ENCODE measurements at places on chromosomes 12 and 14.
A peak's percentile ranks its signal among the peaks of the same experiment; 100 is the strongest.

DNA sequence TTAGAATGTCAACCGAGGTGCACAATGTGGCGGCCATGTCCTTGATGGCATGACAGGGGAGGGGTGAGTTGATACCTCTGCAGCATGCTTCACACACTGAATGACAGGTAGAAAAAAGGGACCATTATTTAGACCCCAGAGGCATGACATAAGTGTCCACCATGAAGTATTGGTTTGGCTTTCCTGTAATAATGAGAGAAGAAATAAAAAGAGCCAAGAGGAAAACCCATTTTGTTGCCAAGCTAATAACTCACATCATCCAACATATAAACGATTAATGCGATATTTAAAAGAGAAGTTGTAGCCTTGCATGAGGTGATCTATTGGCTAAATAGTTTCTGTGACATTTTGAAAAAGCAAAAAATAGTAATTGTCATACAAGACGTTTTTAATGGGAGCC, 343.4 kb downstream of the LRIG3 start:
- H3K4me1 ChIP-seq, result no peaks in the 10 kb centered on the region
- no peak for DNase-seq
- no peak overlapping the region for H3K4me3 ChIP-seq
- H3K27ac ChIP-seq, result no peak overlapping the region
- H3K27me3 ChIP-seq, result no peaks in the 10 kb centered on the region

DNA sequence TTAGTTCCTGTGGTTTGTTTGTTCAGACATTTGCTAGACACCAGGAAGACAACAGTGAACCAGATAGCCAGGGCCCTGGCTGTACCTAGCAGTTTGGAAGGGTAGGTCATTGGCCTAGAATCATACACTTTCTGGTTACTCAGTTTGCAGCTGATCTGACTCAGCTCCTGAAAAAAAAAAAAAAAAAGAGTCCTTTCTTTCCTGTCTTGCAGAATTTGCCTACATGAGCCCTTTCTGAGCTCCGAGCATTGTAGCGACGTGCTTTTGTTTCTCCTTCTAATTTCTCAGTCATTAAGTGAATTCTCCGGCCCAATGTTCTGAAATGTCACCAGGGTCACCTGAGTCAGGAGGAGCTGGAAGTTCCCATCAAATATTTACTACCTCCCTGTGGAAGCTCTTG, 2.4 kb downstream of the CABP1 start:
- no peaks in the 10 kb centered on the region for H3K27me3 ChIP-seq
- no peak overlapping the region for H3K4me3 ChIP-seq
- no peaks in the 10 kb centered on the region for H3K36me3 ChIP-seq
- H3K4me1 ChIP-seq, result peaks cover 13% of the 10 kb centered on the region
- H3K27ac ChIP-seq, result no peak overlapping the region

DNA sequence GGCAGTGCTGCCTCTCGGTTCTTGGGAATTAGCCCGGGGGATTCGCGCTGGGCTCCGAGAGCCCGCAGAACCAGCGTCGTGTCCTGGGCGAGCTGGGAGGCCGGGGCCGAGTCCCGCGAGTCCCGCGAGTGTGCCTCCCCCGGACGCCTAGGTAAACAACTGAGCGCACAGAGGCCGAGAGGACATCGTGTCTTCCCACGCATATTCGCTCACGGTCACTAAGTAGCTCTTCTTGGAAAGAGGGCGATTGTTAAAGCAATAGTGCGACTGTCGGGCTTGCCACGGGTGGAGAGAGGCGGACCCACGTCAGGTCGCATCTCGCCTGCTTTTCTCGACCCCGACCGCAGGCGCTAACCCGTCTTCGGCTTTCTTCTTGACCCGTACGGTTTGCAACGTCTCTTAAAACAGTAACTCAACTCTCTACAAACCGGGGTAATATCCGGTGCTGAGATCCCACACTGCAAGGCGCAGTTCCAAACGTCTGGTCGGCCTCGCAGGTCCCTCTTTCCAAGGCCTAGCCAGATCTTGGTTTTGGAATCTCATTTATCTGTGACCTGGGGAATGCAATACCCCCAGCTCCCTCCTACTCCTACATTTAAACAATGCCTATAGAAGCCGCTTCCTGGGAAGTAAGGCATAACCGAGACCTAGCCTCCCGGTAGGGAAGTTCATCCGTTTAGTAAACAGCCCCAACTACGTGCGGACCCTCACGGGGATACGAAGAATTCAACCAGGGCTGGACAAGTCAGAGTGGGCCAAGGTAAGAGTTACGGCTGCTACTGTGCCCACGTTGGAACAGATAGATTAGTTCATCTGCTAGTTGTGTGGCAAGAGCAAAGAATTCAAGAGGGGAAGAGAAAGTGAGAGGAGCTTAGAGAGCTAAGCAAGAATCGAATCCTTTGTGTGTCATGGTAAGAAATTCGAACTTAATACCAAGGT, 736 bp upstream of the PHLDA1 start:
- H3K4me1 ChIP-seq, result peaks cover 33% of the 10 kb centered on the region
- peak overlapping the region; percentile 66 for H3K4me3 ChIP-seq
- no peak for DNase-seq
- H3K36me3 ChIP-seq, result no peaks in the 10 kb centered on the region
- peak overlapping the region; percentile 93 for H3K27ac ChIP-seq

DNA sequence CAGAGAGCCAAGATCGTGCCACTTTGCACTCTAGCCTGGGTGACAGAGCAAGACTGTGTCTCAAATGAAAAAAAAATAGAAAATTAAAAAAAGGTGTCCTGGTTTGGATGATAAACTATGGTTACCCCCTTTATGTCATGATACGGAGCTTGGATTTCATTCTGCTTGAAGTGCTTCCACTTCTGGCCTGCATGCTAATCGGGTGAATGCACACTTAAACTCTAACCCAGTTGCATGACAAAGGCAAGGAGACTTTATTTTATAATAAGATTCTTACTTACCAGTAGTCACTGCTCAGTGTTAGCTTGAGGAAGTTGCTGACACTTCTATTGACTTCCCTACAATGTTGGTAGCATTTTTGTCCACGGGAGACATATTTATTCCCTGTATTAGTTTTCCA, 24.3 kb downstream of the CFAP54 start:
- no peaks in the 10 kb centered on the region for H3K27me3 ChIP-seq
- no peak overlapping the region for H3K27ac ChIP-seq
- DNase-seq, result no peak

- H3K27me3 ChIP-seq, result no peaks in the 10 kb centered on the region
- peaks cover 4% of the 10 kb centered on the region for H3K4me1 ChIP-seq
- no peaks in the 10 kb centered on the region for H3K36me3 ChIP-seq
- no peak for DNase-seq
Measured at GRCh38 chr14:76977793-76978720, 50.5 kb downstream of the IRF2BPL start.

DNA sequence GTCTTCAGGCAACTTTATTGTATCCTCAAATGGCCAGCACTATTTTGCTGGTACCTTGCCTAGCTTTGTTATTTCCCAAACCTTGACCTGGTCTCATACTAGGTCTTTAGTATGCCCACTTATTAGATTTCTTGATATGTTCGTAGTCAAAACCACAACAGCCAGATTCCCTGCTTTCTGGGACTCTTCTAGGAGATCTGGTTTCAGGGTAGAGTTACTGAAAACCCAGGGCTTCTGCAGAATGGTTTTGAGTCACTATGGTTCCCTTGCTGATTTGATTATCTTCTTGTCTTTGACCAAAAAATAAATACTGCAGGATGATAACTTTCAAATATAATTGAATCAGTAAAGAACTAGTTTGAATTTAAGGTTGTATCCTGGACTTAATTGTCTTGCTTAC, 211.2 kb downstream of the FUT8 start:
- no peaks in the 10 kb centered on the region for H3K4me1 ChIP-seq
- H3K27ac ChIP-seq, result no peak overlapping the region
- H3K27me3 ChIP-seq, result no peaks in the 10 kb centered on the region
- DNase-seq, result no peak
- H3K4me3 ChIP-seq, result no peak overlapping the region
- H3K36me3 ChIP-seq, result no peaks in the 10 kb centered on the region

DNA sequence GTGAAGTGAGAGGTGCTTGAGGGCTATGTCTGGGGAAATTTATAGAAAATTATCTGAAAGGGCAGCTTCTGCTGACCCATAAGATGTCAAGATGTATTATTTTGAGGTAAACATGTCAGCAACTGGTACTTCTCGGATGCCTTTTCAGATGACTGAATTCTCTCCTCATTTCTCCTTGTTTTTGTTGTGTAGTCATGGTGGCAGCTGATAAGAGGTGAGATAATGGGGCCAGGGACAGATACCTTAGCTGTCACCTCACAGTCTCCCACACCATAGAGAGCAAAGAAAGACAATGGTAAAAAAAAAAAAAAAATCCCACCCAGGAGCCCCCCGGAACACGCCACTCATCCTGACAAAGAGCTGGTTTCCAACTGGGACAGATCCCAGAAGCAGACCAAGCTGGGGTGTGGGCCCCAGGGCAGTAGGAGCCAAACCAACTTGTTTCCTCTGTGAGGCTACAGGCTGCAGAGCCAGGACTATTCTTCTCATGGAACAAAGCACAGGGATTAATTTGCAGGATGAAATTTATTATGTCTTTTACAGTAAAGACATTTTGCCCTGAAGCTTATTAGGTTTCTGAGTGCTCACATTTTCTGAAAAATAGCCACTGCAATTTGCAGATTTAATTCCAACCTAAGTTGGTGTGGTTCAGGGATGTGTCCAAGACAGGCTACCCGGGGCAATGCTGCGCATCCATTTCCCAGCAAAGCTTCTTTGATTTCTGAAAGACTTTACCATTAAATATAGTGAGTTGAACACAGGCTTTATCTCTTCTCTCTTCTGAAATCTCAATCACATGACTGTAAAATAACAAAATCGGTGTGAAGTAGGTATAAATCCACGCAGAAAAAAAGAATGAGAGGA, 52.2 kb downstream of the NDUFA12 start:
- no peak overlapping the region for H3K27ac ChIP-seq
- H3K27me3 ChIP-seq, result no peaks in the 10 kb centered on the region
- DNase-seq, result no peak
- H3K4me1 ChIP-seq, result peaks cover 20% of the 10 kb centered on the region
- H3K36me3 ChIP-seq, result no peaks in the 10 kb centered on the region

- H3K27ac ChIP-seq, result no peak overlapping the region
- H3K4me1 ChIP-seq, result no peaks in the 10 kb centered on the region
- no peak overlapping the region for H3K4me3 ChIP-seq
Measured at GRCh38 chr14:90560558-90560957, 163.7 kb downstream of the CALM1 start.

- no peaks in the 10 kb centered on the region for H3K36me3 ChIP-seq
- H3K27me3 ChIP-seq, result no peaks in the 10 kb centered on the region
- no peak for DNase-seq
- peaks cover 25% of the 10 kb centered on the region for H3K4me1 ChIP-seq
- H3K4me3 ChIP-seq, result peak overlapping the region; percentile 61
Measured at GRCh38 chr12:27524839-27525753, 1.1 kb downstream of the PPFIBP1 start.

DNA sequence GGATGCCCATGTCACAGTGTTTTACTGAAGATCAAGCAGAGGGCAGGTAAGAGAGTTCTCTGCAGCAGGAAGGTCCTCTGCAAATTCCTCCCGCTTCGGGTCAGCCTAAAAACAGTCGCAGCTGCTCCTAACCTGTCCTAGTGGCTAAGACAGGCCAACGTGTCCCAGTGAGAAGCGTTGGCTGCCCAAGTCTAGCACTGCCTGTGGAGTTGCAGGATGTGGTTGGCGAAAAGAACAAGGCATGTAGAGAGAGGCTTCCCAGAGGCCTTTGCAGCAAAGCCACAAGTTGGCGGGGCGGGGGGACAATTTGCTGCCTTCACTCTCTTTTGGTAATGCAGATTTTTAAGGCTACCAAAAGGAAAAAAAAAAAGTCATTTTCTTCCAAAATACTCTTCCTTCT, 340.1 kb downstream of the BCL11B start:
- H3K36me3 ChIP-seq, result no peaks in the 10 kb centered on the region
- no peaks in the 10 kb centered on the region for H3K27me3 ChIP-seq
- H3K27ac ChIP-seq, result no peak overlapping the region
- no peak overlapping the region for H3K4me3 ChIP-seq
- DNase-seq, result no peak
- H3K4me1 ChIP-seq, result no peaks in the 10 kb centered on the region

DNA sequence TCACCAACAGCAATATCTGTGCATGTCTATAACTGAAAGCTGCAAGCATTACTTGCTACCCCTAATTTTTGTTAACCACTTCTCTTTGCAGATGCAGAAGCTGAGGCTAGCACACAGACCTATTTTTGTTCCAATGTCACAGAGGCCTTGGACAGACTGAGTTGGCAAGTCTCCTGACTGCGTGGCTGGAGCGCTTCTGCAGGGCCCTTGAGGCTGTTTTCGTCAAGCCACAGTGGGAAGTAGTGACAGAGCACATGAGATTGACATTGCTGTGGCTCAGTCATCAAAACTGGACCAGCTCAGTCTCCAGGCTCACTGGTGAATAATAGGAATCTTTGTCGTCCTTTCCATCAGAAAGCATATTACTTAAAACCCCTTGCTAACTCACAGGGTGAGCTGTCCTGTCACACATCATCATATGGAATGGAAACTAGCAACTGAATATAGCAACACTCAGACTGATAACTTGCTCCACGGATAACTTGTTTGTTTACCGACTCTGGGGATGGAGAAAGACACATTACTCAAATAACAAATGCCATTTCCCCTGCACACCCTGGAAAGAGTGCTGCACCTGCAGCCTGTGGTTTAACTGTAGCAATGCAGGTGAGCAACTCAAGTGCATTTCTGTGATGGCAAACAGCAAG, 43.6 kb upstream of the DDX11 start:
- H3K27ac ChIP-seq, result no peak overlapping the region
- H3K4me1 ChIP-seq, result no peaks in the 10 kb centered on the region
- DNase-seq, result peak; percentile 32

DNA sequence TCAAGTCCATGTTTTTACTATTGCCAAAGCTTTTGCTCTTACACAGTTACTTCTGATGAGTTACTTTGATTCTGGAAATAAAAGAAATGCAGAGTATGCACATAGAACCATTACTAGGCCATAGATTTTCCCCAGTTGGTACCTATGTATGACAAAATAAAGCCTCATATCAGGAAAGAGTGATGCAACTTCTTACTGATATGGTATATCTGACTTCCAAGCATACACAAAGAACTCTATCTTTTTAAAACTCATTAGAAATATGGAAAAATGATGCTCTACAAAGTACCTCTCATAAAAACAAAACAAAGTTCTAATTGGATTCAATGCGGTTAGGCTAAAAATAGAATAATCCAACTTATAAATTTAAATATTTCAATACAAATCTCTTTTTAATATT, 92.1 kb downstream of the STXBP6 start:
- H3K36me3 ChIP-seq, result no peaks in the 10 kb centered on the region
- no peaks in the 10 kb centered on the region for H3K27me3 ChIP-seq
- no peak overlapping the region for H3K27ac ChIP-seq
- H3K4me1 ChIP-seq, result peaks cover 29% of the 10 kb centered on the region

DNA sequence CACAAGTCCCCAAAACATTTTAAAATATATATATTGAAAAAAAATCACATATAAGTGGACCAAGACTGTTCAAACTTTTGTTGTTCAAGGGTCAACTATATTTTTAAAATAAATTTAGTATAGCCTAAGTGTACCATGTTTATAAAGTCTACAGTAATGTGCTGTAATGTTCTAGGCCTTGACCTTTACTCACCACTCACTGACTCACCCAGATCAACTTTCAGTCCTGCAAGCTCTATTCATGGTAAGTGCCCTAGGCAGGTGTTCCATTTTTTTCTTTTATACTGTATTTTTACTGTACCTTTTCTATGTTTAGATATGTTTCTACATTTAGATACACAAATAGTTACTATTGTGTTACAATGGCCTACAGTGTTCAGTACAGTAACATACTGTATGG, 23.4 kb upstream of the TMTC1 start:
- H3K27me3 ChIP-seq, result no peaks in the 10 kb centered on the region
- no peaks in the 10 kb centered on the region for H3K4me1 ChIP-seq
- H3K36me3 ChIP-seq, result no peaks in the 10 kb centered on the region
- H3K27ac ChIP-seq, result no peak overlapping the region
- no peak overlapping the region for H3K4me3 ChIP-seq
